ENCODE measurements at places on chromosomes 7 and 10.

DNA sequence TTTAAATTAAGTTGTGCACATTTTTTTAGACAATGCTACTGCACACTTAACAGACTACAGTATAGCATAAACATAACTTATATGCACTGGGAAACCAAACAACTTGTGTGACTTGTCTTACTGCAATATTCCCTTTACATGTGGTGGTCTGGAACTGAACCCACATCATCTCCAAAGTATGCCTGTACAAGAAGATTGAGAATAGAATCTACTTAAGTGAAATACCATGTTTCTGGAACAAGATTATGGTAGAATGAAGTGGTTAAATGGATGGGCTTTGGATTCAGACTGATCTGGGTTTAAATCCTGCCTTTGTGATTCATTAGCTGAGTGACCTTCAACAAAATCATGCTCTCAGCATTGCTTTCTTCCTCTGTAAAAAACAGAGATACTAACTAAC is 30.7 kb downstream of the CUL2 start:
- DNase-seq: no peak

DNA sequence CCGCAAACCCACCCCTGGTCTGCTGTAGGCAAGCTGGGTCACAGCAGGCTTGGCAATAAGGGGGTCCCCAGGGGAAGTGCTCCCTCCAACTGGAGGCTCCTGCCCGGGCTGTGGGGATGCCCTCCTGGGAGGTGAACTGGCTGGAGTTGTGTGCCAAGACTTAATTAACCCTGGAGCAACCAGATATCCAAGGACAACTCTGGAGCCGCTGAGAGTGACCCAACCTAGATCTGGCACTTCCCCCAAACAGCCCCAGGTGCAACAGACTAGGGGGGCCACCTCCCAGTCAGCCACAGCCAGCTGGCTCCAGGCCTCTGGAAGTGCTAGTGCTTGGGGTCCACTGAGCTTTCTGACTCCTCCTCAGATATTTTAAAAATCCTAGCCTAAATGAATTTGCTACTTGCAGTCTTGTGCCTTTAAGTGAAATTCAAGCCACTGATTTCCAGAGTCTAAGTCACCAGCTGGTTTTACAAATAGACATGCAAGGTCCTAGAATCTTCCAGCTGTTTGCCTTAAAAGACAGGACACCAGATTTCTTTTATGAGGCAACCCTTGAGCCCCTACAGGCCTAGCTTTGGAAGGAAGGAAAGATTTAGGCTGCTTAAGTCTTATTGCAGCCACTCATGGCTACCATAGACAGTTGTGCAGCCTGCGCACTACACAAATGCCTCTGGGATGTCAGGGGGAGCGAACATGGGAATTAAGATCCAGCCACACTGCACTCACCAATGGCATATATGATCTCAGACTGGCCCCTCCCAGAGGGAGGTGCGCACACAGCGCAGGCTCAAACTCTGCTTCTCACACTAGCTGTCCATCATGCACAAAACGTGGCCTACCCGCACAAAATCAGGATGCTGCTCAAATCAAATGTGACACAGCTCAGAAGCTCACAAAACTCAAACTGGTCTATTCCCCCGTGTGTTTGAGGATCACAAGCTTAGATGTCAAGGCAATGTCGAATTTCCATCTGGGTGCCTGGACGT is 42.6 kb upstream of the MYL10 start:
- no peak for DNase-seq

DNA sequence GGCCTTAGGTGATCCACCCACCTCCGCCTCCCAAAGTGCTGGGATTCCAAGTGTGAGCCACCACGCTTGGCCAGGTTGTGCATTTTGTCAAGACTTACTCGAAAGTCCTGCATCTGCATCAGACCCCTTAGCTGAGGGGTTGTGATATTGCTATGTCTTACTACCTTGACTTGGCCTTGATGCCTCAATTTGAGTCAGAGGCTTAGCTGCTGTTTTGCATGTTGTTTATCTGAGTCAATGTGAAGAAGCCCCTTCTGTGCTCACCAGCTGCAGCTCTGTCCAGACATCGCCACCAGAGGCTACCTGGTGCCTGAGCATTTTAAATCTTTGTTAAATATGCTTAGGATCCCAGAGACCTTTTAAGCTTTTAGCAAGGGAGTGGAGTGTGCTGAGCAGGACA is 18.1 kb downstream of the UBE2D4 start:
- DNase-seq: no peak

- no peak for DNase-seq
Measured at GRCh38 chr7:140074780-140075179, 12.0 kb upstream of the PARP12 start.

DNA sequence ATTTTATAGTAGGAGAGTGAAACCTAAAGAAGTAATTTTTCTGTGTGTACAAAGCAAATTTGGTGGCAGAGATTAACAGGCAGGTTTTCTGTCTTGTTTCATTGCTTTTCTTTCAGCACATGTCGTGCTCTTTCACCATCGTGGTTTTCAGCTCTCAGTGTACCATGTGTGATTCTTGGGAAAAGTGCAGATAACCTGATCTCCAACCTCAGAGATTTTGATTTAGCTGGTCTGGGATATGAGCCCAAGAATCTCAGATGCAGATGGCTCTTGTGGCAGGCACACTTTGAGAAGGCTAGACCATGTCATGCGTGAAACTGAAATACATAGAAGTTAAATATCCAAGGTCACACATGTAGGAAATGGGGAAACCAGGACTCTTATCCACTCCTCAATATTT is 317.4 kb downstream of the EXOC4 start:
- DNase-seq: no peak

- DNase-seq: no peak
Measured at GRCh38 chr10:43820663-43821062, 172.0 kb upstream of the ZNF32 start.

DNA sequence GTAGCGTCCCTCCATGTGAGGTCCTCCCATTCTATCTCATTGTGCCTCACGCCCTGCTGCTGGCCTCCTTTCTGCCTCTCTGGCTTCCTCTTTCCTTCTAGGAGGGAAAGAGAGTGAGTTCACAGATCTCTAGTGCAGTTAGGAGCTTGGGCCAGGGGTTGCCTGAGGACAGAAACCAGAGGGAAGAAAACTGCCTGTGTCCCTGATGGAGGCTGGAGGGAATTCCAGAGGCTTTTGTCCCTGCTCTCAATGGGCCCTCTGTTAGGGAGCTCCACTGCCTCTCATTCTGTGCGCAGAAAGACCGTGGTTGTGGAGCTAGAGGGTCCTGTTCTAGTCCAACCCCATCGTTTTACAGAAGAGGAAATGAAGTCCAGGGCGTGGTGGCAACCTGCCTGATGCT is 4.6 kb downstream of the MARVELD1 start:
- DNase-seq: no peak

- no peak for DNase-seq
Measured at GRCh38 chr7:132685277-132685676, 109.0 kb upstream of the PLXNA4 start.

- DNase-seq: peak; percentile 21
Measured at GRCh38 chr10:37314862-37315261, 189.5 kb downstream of the ANKRD30A start.

- DNase-seq: peak; percentile 60
Measured at GRCh38 chr7:80014511-80014910, 120.1 kb upstream of the GNAI1 start.

GRCh38 chr7:92717993-92718716 is 118.2 kb downstream of the CDK6 start:
- peak; percentile 86 for DNase-seq

- no peak for DNase-seq
Measured at GRCh38 chr7:2301511-2301863, 12.8 kb downstream of the SNX8 start.

- DNase-seq: no peak
Measured at GRCh38 chr10:125926247-125926646, 29.9 kb downstream of the FANK1 start.

DNA sequence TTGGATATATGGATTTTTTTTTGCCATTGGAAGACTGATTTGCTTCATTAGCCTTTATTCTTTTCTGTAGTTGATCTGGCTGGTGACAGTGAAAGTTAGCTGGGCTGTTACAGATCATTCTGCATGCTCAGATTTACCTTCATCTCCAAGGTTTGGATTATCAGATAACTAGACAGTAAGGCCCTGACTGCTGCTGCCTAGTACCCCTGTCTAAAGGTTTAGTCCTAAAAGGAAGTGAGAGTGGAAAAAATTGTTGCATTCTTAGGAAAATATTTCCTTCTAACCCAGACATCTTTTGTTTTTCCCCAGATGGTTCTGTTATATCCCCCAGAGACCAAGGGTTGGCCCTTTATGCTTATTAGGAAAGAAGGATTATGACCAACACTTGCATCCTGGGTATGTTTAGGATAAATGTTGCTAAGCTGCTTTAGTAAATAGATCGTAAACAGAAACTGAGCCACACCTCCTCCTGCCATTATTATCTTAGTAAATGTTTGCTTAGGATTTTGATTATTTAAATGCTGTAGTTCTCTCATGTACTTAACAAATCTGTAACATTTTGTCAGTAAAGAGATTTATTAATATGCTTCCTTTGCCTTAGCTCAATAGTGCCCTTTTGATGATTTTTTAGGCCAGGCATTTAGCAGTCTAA is 44.4 kb downstream of the MCU start:
- DNase-seq: no peak

DNA sequence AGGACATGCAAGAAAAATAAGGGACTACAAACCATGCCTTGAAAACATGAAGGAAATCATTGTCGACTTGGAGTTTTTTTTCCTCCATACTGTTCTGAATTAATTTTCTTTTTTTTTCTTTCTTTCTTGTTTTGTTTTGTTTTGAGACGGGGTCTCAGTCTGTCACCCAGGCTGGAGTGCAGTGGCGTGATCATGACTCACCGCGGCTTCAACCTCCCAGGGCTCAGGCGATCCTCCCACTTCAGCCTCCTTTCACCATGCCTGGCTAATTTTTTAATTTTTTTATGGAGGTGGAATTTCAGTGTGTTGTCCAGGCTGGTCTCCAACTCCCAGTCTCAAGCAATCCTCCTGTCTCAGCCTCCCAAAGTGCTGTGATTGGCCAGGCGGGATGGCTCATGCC is 11.6 kb downstream of the UCMA start:
- no peak for DNase-seq

DNA sequence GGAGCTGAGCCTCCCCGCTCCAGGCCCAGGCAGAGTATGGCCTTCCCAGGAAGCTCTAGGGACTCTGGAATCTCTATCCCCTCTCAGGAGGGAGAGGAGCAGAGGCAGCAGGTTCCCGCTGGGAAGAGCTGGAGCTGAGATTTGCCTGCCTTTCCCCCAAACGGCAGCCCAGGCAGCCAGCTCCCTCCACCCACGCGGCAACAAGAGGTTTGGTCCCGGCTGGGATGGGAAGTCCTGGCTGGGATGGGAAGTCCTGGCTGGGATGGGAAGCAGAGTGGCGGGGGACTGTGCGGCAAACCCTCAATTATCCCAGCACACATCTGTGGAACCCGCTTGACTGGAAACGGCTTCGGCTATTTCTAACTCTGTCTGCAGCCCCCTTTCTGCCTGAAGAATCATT is 223.0 kb downstream of the ELFN1 start:
- DNase-seq: no peak

GRCh38 chr10:60363187-60363586 is 26.5 kb downstream of the ANK3 start:
- no peak for DNase-seq

- DNase-seq: no peak
Measured at GRCh38 chr7:5296611-5297226, 14.0 kb downstream of the SLC29A4 start.

- DNase-seq: peak; percentile 84
Measured at GRCh38 chr10:102300278-102300843, 55.0 kb downstream of the GBF1 start.

- DNase-seq: no peak
Measured at GRCh38 chr10:132905661-132906060, 36.7 kb downstream of the CFAP46 start.

GRCh38 chr10:121091961-121092719 is 241.0 kb downstream of the WDR11 start:
- peak; percentile 58 for DNase-seq

DNA sequence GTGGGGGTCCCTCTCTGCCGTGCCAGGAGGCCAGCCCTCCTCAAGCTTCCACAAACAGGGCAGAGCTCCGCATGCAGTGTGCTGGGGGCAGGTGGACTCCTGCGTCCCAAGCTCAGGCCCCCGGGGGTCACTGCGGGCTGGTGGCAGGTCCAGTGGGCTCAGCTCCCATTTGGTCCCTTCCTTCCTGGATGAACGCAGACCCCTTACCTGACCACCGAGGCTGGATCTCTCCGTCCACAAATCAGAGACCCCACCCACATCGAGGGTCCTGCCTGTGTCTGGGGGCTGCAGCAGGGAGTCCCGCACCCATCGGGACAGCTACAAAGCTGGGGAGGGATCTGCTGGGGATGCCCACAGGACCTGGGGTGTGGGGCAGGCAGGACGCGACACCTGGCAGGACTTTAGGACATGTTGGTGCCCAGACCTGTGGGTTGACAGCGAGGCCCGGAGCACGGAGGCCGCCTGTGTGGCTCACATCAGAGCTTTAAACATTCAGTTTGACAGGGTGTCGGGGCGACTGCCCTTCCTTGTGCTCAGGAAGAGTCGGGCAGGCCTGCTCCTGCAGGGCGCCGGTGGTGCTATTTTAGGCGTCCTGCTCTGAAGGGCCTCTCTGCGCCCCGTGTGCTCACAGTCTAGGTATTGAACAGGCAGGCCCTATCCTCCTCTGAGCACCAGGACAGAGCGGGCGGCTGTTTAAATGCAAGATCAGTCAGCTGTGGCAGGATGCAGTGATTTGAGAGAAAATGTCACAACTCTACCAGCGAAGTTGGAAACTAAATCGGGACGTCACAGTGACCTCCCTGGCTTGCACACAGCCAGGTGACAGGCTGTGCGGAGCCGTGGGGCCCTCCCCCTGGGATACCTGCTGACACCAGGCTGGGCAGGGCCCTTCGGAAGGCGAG is 15.9 kb upstream of the CFAP46 start:
- DNase-seq: no peak

GRCh38 chr10:14736043-14736442 is 38.7 kb downstream of the FAM107B start:
- no peak for DNase-seq

DNA sequence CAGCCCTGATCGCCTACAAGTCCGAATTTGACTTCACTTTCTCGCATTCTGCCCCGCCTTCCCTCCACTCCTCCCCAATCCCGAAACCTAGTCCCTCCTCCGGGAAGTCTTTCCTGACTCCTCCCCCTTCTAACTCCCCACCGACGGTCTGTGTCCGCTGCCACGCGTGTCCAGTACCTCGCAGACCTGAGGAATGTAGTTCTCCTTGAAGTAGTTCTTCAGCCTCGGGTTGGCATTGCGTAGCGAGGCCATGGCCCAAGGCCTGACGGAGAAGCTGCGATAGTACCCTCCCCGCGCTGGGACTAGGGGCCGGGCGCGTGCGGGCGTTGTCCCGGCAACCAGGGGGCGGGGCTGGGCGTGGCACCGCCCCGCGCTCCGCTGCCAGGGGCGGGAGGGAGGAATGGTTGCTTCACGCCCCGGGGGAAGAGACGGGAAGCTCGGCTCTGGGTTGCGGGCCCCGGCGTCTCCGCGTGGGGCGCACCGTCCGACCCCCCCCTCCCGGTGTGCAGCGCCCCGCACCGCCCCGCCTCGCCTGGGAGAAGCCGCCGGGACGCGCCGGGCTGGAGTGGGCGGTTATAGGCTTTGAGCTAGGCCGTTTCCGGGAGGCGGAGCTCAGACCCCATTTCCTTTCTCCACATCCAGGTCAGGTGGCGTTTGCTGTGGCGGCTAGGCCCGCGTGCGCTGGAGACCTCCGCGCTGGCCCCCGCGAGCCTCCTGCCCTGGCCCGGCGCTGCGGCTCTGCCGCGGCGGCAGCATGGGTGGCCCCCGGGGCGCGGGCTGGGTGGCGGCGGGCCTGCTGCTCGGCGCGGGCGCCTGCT is at the start of the genes ARMC10 and FBXL13:
Gene ARMC10 (plus strand): TSS at position 622 of the 818 bp plus-strand sequence. CDS start 133 bp downstream, at position 755.
Gene FBXL13 (minus strand): TSS at position 278 of the 818 bp plus-strand sequence.
- peak; percentile 92 for DNase-seq

Data from HT1080 (cell line).